ENCODE measurements at places on chromosomes 6 and 20.

DNA sequence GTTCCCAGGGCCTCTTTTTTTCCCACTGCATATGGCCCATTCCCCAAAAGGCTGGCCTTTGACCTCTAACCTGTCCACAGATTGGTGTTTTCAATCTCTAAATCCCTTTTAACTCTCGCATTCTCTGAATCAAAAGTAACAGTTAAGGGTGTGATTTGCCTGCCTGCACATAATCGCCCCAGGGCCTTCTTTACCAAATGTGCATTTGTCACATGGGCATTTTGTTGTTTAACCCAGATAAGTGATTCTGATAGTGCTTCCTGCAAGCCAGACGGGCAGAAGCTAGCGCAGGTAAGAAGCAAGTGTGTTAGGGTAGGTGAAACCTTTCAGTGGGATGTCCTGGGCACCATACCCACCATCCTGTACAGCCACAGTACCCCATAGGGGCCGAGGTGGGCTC is 49.4 kb upstream of the PLEKHG1 start:
- no peak for DNase-seq

- DNase-seq = no peak
Measured at GRCh38 chr20:6837730-6838129, 70.2 kb downstream of the BMP2 start.

- DNase-seq = no peak
Measured at GRCh38 chr6:10690651-10691445, 3.6 kb downstream of the C6orf52 start.

- DNase-seq = no peak
Measured at GRCh38 chr6:155943635-155944034, 488.0 kb upstream of the NOX3 start.

All from H54 (cell line).